ENCODE measurements at places on chromosomes 12 and 14.
A peak's percentile ranks its signal among the peaks of the same experiment; 100 is the strongest.

GRCh38 chr14:79016828-79017505 is 846.8 kb downstream of the NRXN3 start:
- no peak for ATAC-seq

DNA sequence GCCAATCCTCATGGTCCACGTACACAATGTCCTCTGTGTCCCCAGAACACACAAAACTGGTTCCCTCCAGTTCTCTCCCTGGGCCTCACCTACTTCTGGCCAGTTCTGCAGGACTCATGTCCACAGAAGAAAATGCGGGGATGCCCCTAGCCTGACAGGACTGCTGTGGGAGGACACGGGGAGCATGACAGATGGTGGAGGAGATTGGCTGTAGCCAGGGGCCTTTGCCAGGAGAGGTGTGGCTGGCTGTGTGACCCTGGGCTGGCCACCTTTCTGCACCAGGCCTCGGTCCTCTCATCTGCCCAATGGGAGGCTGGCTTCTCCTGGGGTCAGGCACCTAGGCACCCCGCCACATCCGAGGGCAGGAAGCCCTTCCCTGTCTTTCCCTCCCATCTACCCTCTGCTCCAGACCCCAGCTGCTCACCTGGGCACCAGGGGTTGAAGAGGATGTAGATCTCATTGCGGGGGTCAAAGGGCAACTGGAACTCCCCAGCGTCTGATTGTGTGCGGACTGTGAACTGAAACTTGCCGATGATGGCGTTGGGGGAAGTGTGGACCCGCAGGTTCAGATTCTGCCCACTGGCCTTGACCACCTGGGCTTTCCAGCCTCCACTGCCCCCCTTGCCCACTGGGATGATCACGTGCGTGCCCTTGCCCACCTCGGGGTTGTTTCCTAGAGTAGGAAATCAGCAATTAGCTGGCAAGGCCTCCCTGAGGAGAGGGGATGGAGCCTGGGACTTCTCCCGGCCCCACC is 2.8 kb downstream of the TGM1 start:
- ATAC-seq, result no peak

DNA sequence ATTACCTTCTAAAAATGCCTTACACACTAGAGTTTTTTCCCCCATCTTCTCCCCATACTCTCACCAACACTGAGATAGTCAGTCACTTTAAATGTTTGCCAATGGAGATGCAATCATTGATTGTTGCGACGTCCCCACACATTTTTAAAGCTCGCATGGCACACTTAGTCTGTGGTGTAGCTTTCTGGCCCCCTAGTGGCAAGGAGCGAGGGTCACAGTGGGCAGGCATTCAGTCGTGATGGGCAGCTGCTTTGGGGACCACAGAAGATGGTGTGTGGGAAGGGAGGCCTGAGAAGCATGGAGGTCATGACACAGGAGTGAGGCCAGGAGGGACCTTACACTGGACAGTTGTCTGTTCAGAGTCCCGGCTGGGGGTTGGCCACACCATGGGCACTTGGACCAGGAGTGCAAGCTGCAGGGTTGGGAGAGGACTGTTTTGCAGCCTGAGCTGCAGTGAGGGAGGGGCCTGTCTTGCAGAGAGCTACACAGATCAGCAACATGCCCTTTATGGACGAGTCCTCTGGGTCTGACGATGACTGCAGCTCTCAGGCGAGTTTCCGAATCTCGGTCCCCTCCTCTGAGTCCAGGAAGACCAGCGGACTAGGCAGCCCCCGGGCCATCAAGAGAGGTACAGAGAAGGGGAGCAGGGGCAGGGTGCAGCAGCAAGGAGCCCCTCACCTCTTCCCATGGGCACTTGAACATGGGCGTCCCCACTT is 28.6 kb downstream of the PIGH start:
- ATAC-seq, result peak; percentile 72

GRCh38 chr12:19744705-19745218 is 305.5 kb downstream of the AEBP2 start:
- no peak for ATAC-seq

DNA sequence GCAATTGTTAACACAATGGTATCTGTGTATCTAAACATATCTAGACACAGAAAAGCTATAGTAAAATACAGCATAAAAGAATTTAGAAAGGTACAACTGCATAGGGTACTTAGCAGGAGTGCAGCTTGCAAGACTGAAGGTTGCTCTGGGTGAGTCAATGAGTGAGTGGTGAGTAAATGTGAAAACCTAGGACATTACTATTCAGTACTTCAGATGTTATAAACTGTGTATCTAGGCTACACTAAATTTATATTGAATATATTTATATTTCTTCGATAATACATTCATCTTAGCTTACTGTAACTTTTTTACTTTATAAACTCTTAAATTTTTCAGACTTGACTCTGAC is 409.0 kb upstream of the DCN start:
- no peak for ATAC-seq

DNA sequence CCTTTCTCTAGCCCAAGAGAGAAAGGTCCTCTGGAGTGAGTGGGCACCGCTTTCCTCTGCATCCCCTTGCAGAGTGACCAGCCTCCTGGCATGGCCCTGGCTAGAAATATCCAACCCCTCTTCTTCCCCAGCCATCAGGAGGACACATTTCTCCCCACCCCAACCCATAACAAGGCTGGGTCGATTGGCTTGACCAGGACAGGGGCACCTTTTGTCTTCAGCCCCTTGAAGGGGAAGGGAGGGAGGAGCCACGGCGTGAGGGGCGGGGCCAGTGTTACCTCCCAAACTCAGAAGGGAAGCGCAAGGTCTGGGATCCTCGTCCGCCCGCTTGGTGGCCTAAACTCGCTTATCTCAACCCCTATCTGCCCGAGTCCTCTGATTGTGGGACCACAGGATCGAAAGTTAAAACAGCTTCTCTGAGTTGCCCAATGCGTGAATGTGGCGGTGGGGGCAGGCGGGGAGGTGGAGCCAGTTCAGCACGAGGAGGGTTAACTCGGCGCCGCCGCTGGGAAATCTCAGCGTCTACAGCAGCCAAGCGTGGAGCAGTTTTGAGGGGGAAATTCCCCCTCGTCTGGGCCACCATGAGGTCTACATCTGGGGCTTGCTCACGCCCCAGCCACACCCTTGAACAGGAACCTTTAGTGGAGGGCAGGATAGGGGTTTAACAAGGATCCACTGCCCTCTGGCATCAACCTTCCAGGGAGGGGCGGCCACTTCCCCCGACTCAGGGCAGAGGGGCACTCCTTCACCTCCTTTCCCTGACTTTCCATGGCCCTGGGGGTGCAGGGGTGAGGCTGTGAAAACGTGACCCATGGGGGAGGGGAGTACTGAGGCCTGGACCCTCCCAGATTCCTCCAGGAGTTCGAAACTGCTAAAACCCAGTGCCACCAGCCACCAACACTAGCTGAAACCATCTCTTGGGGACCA is 795 bp downstream of the STAT6 start:
- no peak for ATAC-seq

DNA sequence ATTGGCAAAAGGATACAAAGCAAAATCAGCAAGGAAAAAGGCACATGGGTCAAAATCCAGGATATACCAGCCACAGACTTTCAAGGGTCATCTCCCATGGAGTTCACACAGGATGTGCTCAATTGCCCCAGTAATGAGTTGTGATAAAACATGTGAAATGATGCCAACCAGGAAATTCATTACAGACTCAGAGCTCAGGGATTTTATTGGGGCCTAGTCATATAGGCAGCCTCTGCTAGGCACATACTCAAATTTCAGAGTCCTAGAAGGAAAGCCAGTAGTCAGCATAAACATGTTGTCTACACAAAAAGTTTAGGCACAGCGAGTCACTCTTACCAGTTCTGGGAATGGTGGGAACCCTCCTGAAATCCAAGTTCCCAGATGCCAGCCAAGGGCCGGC is 64.4 kb upstream of the OSBPL8 start:
- no peak for ATAC-seq

Data from motor neuron (in vitro differentiated cells).